H4 (cell line): ENCODE measurements at places on chromosomes 4 and X. TPM values are rescaled to one million over a fixed set of nuclear protein-coding genes. Genes with fewer than 3 reads are reported as not detected.

Gene CYLC1
- not detected in 2 replicates for total RNA-seq

Gene GPR143
- total RNA-seq = not detected in 2 replicates

Gene CCDC120
- 0.08 and 0.31 TPM in 2 replicates for total RNA-seq

Gene NXF2
- total RNA-seq = 0.15 TPM in 1 of 2 replicates, not detected in the other

Gene CT45A6
- not detected in 2 replicates for total RNA-seq

Gene USP51
- total RNA-seq = 0.78 and 0.91 TPM in 2 replicates

Gene OTUD6A
- not detected in 2 replicates for total RNA-seq

Gene DMD
- total RNA-seq = 9.3 and 13.3 TPM in 2 replicates

Gene AWAT2
- not detected in 2 replicates for total RNA-seq

Gene SMR3A
- total RNA-seq = not detected in 2 replicates

Gene MAGED4
- total RNA-seq = 6.2 and 17.3 TPM in 2 replicates

Gene ARHGAP6
- total RNA-seq = 0.14 and 0.66 TPM in 2 replicates

- no peak for DNase-seq
These were observed 78.1 kb downstream of the GALNT7 start for GRCh38 chr4:173246719-173247118.

- no peak for DNase-seq
These were observed 2349.0 kb upstream of the TENM3 start for GRCh38 chr4:179894066-179894778.

DNA sequence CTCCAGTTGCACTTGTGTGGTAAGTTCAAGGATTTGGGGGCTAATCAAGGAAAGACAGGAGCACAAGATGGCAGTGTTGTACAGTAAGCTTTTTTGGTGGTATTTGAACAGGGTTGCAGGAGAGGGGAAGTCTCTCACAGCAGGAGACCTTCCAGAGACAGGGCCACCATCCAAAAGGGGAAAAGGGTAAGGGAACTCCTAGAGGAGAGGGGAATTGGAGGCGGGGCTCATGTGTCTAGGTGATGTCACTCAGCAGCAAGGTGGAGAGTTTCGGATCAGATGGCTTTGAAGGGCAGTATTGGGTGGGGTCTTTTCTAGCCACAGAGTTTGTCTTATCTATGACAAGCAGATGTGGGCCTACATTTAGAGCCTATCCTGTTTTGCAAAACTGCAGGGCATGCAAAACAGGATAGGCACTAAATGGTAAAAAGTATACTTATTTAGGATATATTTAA is 13.4 kb upstream of the RNF175 start:
- DNase-seq = peak; percentile 51

DNA sequence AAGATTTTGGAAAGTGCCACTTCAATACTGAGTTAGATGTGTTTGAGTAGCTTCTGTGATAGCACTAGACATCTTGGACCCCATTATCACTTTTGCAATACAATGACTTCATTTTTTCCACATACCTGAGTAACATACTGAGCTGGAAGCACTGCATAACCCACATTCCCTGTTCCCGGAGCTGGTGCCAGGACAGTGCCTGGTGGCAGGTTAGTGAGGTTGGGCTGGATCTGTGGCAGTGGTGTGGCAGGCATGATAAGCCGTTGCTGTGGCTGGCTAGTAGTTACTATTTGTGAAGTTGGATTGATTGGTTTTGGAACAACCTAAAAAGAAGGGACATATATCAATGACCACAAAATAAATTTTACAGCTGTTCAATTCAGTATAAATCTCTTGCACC is 38.9 kb downstream of the THAP9 start:
- DNase-seq = no peak

GRCh38 chr4:128457726-128458125 is 170.1 kb upstream of the PGRMC2 start:
- DNase-seq = no peak

- DNase-seq = no peak
These were observed 36.6 kb downstream of the IRF2 start for GRCh38 chr4:184437565-184438265.

GRCh38 chr4:8847331-8847730 is 24.3 kb downstream of the HMX1 start:
- no peak for DNase-seq

DNA sequence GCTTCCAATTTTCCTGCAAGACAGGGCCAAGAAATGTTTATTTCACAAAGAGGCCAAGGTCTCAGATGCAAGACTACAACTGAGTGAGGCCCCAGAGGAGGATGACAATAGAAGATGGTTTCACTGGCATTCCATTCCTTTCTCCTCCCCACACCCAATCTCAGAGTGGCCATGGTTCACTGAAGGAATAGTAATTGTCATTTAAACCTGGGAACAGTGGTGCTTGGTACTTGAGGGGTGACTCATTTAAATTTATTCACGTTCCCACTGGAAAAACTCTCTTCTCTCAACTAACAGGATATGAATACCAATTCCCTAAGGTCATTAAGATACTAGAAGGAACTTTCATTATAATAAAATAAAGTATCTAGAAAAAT is 35.3 kb upstream of the CXCL8 start:
- DNase-seq = peak; percentile 36

DNA sequence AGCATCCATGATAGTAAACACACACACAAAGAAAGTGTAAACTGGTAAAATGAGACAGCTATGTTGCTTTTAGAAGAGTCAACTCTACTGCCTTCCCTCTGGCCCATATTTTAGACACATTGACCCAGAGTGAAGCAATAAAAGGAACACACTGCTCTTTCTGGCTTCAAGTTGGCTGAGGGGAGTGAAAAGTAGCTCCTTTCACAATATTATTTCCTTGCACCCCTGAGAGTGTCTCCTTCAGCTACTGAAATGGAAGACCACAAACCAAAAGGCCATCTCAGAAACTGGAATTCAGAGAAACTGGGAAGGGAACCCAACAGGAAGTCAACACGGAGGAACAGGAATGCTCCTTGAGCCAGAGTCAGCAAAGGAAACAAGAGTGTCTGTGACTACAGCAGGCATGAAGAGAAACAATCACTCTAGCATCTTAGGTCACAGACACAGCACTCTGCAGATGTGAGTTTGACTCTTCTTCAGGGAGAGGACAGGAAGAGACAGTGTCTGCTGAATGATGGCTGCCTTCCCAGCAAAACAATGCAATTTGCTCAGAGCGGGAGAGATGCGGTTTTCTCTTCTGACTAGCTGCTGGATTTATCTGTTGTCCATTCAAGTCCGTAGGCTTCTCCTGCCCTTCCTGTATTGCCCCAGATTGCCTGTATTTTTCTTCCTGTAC is 106.7 kb downstream of the SPATA18 start:
- no peak for DNase-seq

GRCh38 chr4:147530723-147531122 is 49.8 kb downstream of the EDNRA start:
- no peak for DNase-seq

GRCh38 chrX:143461606-143462005 is 55.7 kb downstream of the SPANXN3 start:
- DNase-seq = no peak

DNA sequence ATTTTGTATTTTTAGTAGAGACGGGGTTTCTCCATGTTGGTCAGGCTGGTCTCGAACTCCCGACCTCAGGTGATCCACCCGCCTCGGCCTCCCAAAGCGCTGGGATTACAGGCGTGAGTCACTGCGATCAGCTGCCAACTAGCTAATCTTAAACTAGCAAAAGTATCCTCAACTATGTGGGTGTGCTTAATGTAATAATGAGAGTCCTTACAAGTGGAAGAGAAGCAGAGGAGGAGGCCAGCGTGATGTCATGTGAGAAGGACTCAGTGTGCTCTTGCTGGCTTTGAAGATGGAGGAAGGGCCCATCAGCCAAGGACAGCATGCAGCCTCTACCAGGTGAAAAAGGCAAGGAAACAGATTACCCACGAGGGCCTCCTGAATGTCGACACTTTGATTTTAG is 19.6 kb downstream of the SCD5 start:
- no peak for DNase-seq

- DNase-seq = no peak
These were observed 579.7 kb downstream of the SPRY1 start for GRCh38 chr4:123976285-123976684.

DNA sequence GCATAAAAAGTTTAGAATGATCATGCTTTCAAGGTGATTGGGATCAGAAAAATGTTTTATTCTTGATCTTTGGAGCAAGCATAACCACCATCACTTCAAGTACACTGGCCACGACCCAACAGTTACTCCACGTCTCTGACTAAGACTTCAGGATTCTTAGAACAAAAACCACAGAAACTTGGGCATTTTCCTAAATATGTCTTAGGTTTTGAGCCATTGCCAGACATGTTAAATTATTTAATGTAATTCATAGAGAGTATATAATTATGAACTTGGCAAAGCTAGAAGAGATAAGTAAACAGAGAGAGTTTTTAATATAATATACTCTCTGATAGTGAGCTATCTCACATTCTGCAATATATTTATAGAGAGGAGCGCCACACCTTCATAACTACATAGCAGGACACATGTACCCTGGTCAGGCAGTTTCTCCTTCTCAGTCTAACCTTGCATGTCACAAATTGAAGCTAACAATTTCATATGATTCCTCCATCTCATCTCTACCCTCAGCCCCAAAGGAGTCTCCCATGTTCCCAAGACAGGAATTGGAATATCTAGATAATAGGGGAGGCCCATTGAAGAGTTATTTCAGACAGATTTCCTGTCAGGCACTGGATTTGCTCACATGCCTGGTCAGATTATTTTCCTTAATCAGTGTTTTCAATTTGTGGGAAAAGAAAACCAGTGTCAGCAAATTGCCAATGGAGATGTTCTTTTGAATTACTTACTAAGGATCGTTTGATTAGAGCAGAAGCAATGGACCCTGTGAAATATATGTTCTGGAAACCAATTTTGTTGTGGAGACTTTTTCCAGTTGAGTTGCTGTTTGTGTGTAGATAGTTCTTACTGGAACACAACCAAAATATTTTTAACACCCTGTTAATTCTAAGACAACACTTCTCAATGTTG is 61.7 kb upstream of the GUCY1A1 start:
- peak; percentile 84 for DNase-seq

GRCh38 chrX:13271511-13271910 is 48.3 kb downstream of the ATXN3L start:
- no peak for DNase-seq

DNA sequence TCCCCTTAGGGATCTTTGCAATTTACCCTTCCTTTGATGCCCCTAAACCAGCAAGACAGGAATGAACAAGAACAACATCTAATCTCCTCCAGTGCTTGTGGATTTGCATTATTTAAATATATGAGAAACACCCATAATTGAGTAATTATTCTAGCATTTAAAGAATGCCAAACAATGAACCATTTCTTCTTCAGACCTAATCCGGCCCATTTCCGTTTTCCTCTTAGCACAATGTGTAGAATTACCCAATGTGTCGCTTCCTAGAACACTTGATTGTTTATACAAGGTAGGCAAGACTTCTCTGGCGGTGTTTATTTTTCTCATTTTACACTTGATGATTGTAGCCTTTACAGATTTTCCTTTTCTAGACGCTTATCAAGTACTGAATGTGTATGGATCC is 43.5 kb downstream of the CLDN34 start:
- peak; percentile 68 for DNase-seq

DNA sequence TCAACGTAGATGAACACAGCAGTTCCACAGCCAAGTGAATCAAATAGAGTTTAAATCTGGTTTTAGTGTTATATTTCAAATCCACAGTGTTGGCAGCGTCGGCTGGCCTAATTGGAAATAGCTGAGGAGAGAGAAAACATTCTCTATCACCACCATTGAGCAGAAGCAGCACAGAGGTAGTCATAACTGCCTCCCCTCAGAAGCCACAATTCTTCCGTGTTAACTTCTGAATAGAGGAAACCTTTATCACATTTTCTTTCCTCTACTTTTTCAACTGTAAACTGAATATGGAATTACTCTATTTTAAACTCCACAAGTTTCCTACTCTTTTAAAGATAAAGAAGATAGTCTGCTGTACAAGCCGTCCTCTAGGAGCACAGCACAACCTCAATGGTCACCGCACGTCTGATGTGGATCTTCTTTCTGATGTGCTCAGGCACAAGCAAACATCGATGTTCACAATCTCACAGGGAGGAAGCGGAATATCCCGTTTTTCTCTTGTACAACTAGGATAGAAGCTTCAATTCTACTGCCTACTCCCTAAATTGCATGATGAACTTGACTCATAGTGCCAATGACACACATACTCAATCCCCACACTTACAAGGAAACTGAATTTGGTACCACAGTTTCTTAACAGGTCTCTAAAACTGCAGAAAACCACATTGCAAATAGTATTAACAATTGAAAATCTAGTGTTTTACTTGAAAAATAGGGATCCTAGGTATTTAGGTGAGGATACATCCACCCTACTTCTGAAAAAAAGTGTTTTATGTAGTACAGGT is 217.8 kb upstream of the ETNPPL start:
- no peak for DNase-seq

GRCh38 chrX:117610806-117611205 is 505.8 kb downstream of the KLHL13 start:
- no peak for DNase-seq

DNA sequence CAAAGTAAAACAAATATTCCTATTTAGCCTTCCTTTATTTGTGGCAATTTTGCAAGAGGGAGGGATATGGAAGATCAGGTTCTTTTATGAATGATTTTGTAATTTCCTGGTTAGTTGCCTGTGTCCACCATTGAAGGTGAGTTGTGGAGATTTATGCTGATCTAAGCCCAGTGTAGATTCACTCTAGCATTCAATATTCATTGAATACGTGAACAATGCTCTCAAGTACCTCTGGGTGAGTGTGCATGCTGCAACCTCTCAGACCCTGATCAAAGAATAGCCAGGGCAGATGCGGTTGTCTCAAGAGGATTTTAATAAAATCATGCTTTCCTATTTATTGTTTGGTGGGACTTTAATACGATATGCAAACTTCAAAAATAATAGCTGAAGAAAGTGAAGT is 628.4 kb downstream of the SPRY1 start:
- DNase-seq = no peak

GRCh38 chrX:45806410-45807121 is 605.9 kb upstream of the DIPK2B start:
- DNase-seq = peak; percentile 87

DNA sequence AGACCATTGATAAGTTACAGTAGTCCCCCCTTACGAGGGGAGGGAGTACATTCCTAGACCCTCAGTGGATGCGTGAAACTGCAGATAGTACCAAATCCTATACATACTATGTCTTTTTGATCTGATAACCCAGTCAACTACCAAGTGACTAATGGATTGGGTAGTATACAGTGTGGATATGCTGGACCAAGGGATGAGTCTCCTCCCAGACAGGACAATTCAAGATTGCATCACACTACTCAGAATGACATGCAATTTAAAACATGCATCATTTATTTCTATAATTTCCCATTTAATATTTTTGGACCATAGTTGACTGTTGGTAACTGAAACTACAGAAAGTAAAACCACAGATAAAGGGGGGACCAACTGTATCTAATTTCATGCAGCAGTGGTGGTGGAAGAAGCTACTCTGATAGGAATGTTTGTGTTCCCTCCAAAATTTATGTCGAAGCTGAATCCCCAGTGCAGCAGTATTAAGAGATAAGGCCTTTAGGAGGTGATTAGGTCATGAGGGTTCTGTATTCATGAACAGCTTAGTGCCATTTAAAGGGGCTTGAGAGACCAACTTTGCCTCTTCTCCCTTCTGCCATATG is 11.9 kb downstream of the HADH start:
- DNase-seq = no peak

- DNase-seq = no peak
These were observed 221.3 kb downstream of the ANTXR2 start for GRCh38 chr4:79851625-79852304.
